ENCODE measurements at places on chromosomes 12 and 14.

- DNase-seq: no peak
Measured at GRCh38 chr14:105087963-105088811, 23.0 kb upstream of the GPR132 start.

DNA sequence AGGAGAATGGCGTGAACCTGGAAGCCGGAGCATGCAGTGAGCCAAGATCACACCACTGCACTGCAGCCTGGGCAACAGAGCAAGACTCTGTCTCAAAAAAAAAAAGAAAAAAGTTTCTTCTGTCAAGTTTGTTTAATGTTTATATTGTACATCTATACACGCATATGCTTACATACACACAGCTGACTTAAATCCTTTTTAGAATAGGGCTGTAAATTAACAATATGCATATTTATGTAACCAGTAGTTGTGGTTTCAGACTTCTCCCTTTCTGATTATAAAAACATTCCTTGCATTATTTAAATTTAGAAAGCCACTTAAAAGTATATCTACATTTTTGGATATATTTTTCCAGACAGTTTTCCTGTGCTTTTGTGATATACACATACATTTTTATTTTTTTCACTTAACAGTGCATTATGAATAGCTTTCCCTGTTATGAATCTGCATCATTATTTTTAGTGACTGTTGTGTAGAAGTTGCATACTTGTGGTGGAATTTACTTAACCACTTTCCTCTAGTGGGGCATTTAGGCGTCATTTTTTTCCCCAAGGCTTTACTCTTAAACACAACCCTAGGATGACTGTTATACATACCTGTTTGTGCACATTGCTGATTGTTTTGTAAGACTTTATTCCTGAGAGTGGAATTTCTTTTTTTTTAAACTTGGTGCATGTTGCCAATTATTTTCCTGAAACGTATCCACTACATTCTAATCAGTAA, 29.4 kb downstream of the POLR3B start:
- DNase-seq: no peak

DNA sequence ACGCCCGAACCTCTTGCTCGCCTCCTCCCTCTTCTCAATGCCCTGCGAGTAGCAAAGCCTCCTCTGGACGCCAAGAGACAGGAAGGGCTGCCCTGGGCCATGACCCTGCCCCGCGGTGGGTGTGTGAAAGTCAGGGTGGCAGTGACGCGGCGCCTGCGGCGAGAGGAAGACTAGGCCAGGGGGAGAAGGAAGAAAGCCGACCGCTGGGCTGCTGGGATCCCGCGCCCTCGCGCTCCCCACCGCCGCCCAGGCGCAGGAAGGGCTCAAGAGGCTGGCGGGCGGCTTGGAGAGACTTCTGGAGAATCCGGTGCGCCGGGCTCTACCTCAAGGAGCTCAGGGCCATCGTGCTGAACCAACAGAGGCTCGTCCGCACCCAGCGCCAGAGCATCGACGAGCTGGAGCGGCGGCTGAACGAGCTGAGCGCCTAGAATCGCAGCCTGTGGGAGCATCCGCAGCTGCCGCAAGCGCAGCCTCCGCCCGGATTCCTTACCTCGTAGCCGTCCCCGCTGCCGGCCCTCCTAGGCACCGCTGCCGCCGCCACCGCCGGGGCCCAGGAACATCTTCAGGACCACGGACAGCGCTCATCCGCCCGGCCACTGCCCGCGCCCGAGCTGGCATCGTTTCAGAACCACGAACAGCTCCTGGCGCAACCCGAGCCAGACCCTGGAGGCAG, 105.0 kb upstream of the PRB2 start:
- DNase-seq: peak; percentile 56

DNA sequence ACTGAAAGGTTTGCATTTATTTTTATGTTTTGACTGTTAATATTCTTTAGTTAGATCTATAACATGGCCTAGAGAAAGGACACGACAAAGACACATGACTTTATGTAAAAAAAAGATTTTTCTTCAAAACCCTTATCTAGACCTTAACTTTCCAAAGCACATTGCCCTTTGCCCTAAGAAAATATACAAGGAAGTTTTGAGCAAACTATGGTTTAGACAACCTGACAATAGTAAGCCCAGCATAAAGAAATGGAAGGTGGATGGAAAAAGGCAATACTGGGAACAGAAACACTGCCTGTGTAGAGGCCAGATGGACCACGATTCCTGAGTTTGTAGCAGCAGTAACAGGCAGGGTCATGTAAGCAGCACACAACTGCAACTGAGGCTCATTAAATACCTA, 724.0 kb downstream of the GALC start:
- DNase-seq: no peak

- no peak for DNase-seq
Measured at GRCh38 chr12:64666054-64666914, 56.0 kb downstream of the RASSF3 start.

DNA sequence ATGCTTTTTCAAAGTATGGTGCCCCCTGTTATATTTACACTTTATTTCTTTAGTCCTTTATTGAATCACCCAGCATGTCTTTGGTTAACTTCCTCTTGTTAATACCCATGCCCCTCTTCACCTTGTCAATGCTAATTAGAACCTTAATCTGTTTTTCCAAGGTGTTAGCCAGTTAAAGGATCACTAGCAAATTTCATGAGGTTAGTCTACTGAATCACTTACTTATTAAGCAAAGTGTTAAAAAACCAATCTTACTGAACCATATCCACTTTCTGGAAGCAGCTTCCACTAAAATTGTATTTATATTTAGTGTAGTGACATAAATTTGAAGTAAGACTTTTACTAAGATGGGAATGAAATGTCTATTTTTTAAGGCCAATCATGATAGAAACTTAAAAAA, 27.9 kb downstream of the TAOK3 start:
- no peak for DNase-seq

GRCh38 chr12:120784804-120785203, 59.2 kb downstream of the ACADS start:
- DNase-seq: no peak

DNA sequence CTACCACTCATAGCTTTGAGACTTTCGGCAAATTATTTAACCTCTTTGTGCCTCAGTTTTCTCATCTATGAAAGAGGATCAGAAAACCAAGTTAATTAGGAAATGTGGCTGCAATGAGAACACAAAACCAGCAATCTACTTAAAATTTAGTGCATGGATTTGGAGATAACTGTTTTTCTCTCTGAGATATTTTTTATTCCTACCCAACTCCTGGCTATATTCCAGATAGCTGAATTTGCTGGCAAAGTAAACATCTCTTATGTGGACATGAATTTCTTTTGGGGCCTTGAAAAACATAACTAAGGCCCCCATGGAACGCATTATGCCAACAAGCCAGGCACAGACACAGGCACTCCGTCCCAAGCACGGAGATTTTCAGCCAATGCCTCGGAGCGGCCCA, 53.4 kb upstream of the FOXN3 start:
- DNase-seq: no peak

- peak; percentile 67 for DNase-seq
Measured at GRCh38 chr12:26831951-26832821, 808 bp downstream of the ITPR2 start.

DNA sequence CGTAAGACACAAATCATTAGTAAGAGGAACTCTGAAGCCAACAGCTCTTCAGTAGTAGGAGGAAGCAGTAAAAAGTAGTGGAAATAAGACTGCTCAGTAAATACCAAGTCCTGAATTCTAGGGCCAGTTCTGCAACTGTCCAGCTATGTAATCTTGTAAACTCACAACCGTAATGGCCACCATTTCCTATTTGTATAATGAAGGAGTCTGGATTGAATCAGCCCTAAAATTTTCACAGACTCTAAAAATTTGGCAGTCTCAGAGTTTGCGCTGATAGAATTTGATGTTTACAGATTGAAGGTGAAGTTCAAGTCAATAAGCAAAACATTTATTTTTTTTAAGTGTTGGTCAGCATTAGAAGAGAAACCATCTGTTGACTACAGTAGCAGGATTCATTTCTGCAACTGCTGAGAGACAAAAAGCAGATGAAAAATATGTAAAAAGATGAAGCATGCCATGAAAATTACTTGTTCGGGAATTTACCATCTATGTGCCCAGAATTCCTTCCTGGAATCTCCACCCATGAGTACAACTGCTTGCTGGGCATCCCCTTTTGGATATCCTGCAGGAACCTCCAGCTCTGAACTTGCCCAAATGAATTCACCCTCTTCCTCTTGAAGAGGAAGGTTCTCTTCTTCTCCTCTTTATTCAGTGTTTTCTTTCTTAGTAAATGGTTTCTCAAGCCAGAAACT, 47.5 kb downstream of the GALNT4 start:
- no peak for DNase-seq
